Stimulated activated naive B cell treated with anti-CD40 and anti-IgM and Interleukin-4, amounts not matched to agents 10 μg/mL and 1 μg/mL and 100 μg/mL, for 72 hours (primary cell): ENCODE measurements at places on chromosomes 1 and 21.

DNA sequence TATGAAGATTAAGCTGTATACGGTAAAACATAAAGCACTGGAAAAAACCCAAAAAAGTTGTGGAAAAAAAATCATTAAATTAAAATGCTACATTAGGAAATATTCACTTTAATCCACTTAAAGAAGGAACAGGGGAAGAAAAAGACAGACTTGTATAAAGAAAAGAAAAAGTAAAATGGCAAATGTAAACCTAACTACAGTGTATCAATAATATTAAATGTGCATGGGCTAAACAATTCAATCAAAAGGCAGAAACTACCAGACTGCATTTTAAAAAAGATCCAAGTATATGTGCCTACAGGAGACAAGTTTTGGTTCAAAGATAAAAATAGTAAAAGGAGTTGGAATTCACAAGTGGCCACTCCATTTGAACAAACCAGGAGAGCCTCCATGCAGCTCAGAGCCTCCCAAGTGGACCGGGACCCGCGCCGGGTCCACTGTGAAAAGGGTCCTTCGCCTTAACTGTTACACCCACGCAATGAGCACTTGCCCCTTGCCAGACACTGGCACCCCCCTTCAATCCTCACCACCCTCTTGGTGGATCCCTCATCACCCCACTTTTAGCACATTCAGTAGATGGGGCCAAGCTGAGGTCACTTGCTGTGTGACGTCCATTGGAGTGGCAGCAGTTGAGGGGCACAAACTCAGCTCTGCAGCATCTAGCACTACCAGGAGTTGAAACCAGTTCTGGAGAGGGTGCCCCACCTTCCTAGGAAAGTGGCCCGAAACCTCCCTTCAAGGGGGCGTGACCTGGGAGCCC lies 898 bp downstream of the C1orf174 start:
- H3K4me3 ChIP-seq = peak overlapping the region; percentile 97
- DNase-seq = no peak
- H3K27ac ChIP-seq = peak overlapping the region; percentile 99
- no peaks in the 10 kb centered on the region for H3K27me3 ChIP-seq
- H3K36me3 ChIP-seq = peaks cover 21% of the 10 kb centered on the region

DNA sequence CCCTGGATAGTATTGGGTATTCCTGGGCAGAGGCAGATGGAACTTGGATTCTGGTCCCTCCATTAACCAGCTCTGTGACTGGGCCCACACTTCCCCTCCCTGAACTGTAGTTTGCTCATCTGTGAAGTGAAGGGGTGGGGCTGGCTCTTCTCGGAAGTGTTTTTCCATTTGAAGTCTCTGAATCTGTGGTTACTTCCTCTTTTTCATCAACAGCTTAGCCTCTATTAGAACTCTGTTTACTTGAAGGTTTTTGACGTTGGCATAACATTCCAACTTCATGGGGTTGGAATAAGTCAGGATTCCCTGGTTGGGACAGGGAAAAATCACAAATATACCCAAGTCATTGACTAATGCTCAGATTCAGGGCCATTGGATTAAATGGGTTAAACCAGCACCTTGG lies 3.6 kb downstream of the KIAA0040 start:
- peak overlapping the region; percentile 99 for H3K4me3 ChIP-seq
- peak; percentile 67 for DNase-seq
- H3K4me1 ChIP-seq = peaks cover 85% of the 10 kb centered on the region
- H3K27ac ChIP-seq = peak overlapping the region; percentile 82
- no peaks in the 10 kb centered on the region for H3K27me3 ChIP-seq

DNA sequence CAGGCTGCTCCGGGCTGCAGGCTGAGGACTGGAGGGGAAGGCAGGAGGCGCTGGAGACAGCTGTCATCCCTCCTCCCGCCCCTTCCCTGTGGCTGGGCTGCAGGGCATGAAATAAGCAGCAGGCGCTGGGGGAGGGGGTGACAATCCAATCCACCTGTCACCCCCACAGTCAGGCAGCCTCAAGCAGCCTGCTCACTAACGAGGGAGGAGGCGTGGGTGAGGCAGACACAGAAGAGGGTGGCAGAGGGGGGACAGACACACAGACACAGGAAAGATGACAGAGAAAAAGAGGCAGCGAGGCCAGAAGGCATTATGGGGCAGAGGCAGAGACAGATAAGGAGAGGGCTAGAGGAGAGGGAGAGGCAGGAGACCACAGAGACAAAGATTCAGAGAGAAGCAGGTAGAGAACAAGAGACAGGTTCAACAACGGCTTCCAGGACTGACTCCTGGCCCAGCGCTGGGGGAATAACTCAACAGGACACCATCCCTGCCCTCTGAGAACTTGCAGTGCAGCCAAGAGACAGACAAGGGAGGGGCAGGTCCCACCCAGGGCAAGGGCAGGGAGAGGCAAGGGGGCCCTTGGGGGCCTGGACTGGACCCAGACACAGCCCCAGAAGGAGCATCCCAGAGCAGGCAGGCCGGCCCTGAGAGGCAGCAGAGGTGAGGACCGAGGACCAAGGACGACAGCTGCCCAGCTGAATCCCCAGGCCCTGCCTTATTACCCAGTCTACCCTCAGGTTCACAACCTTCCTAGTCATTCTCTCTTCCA lies 11.2 kb downstream of the MEF2D start:
- H3K27ac ChIP-seq = peak overlapping the region; percentile 99
- no peak for DNase-seq
- H3K27me3 ChIP-seq = no peaks in the 10 kb centered on the region
- H3K36me3 ChIP-seq = peaks cover 22% of the 10 kb centered on the region

DNA sequence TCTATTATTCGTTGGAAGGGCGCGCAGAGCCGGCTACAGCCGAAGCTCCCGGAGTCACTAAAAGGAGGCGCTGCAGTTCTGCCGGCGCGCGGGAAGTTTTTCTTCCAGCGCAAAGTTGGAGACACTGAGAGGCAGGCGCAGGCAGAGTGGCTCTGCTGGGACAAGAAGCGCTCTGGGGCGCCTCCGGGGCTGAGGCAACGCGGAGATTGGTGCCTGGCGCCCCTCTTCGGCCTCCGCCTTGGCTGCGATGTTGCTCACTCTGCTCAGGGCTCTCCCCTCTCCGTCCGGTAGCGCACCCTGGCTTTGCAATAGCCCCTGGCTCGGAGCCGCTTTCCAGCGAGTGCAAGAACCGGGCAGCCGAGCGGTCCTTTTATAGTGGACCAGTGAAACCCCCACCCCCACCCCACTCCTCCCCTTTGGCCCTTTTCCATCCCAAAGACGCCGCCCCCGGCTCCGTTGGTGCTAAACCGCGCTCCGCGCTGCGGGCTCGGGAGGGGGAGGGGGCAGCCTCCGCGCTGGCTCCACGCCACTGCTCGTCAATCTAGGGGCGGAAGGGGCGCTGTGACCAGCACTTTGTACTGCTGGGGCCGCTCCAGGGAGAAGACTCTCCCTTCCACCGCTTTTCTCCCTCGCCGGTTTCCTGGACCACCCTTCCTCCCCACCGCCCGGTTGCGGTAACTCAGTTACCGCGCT lies at the start of gene ADAMTS1:
ADAMTS1 (minus strand) TSS at position 344 of the 693 bp plus-strand sequence. CDS start 455 bp downstream, outside the sequence.
- peak; percentile 3 for DNase-seq
- peaks cover 30% of the 10 kb centered on the region for H3K4me1 ChIP-seq
- H3K27me3 ChIP-seq = peaks cover 71% of the 10 kb centered on the region

DNA sequence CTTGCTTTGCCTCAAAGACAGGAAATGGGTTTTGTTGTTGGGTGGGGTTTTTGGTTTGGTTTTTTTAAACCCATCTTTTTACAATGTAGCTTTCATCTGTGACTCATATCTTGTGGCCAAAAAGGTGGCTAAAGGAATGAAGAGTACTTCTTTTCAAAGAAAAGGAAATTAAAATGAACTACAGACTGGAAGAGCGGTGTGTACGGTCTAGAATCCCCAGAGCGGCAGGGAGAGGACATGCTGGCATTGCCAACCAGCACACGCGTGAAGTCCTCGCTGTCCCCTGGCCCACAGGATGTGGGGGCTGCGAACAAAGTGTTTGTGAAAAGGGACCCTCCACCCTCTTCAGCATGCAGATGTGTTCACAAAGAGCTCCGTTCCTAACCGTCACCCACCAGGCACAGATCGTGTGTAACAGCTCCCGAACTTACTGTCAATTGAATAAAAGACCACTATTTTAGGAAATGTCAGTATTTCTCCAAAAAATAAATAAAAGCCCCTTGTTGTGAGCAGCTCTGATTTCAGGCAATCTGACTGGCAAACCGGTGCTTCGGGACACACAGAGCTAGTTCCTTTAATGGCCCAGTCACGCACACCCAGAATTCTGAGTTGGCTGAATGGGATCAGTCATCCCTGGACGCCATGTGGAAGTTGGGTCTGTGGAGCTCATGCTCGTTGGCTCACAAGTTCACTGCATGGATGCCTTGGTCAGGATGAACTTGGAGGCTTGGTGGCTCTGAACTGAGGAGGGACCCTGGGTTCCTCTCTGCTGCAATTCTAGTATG lies 602.9 kb downstream of the NPHP4 start:
- no peaks in the 10 kb centered on the region for H3K36me3 ChIP-seq
- DNase-seq = no peak
- H3K27ac ChIP-seq = no peak overlapping the region
- no peaks in the 10 kb centered on the region for H3K4me1 ChIP-seq

DNA sequence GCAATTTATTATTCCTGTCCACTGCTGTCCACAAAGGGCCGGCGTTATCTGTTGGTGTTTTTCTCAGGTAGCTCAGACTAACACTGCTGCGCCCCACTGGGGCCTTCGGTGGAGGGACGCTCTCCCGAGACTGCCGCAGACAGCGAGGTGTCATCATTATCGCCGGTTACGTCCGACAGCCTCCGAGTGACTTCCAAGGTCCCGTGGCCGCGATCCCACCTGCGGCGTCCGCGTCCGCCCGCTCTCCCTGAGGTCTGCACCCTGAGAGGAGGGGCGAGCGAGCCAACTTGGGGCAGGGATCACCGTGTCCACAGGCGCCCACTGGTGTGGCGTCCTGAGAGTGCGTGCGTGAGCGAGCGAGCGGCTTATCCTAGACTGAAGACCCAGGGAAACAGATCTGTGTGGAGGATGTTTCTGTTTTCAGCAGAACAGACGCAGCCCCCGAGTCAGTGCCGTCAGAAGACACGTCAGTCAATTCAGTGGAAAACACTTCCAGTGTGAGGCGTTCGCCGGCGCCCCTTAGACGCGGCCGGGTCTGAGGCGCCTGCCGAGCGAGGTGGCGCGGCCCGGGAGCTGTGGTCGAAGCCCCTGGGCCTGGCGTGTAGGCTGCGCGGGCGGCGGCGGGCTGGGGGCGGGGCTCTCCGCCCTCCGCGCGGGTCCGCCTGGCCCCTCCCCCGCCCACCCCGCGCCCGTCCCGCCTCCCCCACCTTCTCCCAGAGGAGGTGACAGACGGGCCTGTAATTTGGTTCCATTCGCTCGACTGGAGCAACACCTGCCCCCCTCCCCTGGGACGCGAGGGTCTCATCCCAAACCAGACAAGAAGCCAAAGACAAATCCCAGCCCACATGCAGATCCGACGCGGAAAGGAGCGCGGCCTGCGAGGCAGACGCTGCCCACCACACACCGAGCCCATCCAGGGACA lies 12.6 kb downstream of the NHLH2 start:
- no peak for DNase-seq
- no peaks in the 10 kb centered on the region for H3K36me3 ChIP-seq
- H3K4me3 ChIP-seq = peak overlapping the region; percentile 63
- peaks cover 7% of the 10 kb centered on the region for H3K4me1 ChIP-seq
- H3K27ac ChIP-seq = no peak overlapping the region
- peaks cover 58% of the 10 kb centered on the region for H3K27me3 ChIP-seq

- H3K4me1 ChIP-seq = peaks cover 4% of the 10 kb centered on the region
- no peaks in the 10 kb centered on the region for H3K36me3 ChIP-seq
- no peak overlapping the region for H3K27ac ChIP-seq
- no peak for DNase-seq
Measured at GRCh38 chr1:53577761-53578100, 118.5 kb downstream of the DMRTB1 start.

DNA sequence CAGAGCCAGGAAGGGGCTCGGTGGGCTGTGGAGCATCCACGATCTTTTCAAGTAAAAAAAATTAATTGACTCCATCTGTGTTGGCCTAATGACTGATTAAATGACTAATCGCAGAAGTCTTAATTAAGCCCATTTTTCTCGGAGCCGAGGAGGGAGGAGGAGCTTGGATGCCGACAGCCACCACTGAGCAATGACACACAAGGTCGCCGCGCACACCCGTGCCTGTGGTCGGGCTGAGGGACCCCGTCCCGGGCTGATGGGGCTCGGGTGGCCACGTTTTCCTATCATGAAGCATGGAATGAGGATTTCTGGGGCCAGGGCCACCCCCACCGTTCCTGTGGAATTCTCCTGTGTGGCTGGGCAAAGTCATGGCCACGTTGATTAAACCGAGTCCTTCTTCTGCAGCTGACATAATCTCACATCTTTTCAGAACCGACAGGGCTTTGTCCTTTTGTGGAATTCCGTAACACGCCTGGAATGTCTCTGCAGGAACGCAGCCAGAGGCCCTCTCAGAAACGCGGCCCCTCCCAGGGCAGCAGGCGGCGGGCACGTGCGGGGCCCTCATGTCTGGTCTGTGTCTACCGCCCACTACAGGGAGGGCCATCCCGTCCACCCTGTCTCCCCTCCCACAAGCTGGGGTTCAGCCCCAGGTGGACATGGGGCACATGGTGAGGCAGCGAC lies 60.7 kb downstream of the MORN1 start:
- no peaks in the 10 kb centered on the region for H3K36me3 ChIP-seq
- H3K4me1 ChIP-seq = peaks cover 4% of the 10 kb centered on the region

- no peaks in the 10 kb centered on the region for H3K4me1 ChIP-seq
- no peak overlapping the region for H3K4me3 ChIP-seq
- DNase-seq = no peak
- no peaks in the 10 kb centered on the region for H3K27me3 ChIP-seq
- H3K27ac ChIP-seq = no peak overlapping the region
Measured at GRCh38 chr1:65221638-65222339, 73.8 kb downstream of the AK4 start.

- no peak overlapping the region for H3K27ac ChIP-seq
- DNase-seq = no peak
- H3K36me3 ChIP-seq = no peaks in the 10 kb centered on the region
- no peaks in the 10 kb centered on the region for H3K27me3 ChIP-seq
- H3K4me3 ChIP-seq = no peak overlapping the region
- H3K4me1 ChIP-seq = peaks cover 25% of the 10 kb centered on the region
Measured at GRCh38 chr1:213053455-213053854, 2.4 kb downstream of the RPS6KC1 start.

DNA sequence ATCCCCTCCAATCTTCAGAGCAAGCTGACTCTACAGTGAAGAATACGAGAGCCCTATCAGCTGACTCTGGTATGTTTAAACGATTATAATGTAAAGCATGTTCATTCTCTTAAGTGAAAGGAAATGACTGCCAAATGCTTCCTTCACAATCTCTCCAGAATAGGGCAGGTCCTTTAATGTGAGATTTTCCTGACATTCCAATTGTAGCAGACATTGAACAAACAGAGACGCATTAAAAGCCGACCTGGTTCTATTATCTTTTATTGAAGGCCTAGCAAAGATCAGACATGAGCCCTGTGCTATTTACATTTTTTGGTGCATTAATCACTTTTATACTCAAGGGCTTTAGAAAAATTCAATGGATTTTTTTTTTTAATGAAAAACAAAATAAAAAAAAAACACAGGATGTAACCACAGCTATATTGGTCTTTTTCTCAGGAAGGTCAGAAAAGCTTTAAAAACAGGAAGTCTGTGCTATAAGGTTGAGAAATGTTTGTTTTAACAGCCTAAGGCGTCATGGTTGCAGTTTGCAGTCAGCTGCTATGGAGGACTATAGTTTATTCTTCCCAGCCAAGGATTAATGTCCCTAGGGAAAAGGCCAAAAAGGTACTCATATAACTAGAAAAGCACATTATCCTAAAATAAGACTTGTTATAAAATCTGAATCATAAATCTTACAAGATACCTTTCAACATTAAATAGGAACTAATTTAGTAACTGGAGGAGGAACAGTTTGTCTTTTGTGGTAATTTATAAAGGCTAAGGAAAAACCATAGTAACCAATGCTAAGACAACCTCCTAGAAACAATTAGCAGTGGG lies 104.8 kb downstream of the RERE start:
- peaks cover 8% of the 10 kb centered on the region for H3K36me3 ChIP-seq
- peaks cover 25% of the 10 kb centered on the region for H3K4me1 ChIP-seq
- no peaks in the 10 kb centered on the region for H3K27me3 ChIP-seq
- H3K4me3 ChIP-seq = peak overlapping the region; percentile 75
